ENCODE measurements at places on chromosomes 11 and 22.

DNA sequence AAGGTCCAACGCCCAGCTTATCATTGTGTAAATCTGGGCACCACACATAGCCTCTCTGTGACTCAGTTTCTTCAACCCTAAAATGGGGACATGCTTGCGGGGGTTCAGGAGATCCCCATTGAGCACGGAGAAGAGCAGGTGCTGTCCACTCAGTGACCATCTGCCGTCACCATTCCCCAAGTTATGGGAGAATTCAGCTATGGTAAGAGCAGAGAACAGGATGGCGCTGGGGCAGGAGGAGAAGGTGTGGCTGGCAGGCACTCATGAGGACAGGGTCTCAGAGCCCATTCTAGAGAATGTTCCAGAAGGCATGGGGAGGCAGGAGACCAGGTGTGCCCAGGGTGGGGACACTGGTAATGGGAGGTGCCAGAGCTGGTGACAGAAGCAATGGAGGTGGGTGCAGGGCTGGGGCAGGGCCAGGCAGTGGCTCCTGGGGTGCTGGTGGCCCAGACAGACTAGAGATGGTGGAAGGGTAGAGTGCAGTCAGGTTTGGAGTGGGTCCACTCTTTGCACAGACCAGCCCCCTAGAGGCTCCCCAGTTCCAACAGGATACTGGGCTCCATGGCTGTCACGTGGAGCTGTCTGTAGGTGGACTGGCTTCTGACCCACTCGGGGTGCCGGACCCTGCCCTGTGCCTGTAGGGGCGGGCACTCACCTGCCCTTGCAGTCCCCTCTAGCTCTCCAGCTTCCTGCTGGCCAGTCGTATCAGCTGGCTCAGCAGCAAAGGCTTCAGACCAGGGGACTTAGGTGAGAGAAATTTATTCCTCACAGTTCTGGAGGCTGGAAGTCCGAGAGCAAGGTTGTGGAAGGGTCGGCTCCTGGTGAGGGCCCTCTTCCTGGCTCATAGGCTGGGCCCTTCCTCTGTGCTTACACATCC, 84.7 kb downstream of the CDKN1C start:
- ATAC-seq: no peak

DNA sequence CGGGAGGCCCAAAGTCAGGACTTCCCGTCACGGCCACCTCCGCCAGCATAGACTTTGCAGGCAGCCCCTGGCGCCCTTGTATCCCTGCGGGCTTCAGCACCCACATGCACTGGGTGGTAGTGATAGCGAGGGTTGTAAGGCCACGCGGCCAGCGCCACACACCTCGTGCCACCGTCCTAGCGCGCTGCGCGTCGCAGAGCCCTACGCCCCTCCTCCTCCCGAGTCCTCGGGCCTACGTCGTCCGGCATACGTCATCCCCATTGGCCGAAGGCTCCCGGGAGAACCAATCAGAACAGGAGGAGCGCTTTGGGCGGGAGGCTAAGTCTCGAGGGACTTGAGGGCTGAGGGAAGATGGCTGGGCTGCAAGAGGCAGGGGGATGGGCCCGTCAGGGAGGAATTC, 1.3 kb upstream of the BTBD18 start:
- no peak for ATAC-seq

DNA sequence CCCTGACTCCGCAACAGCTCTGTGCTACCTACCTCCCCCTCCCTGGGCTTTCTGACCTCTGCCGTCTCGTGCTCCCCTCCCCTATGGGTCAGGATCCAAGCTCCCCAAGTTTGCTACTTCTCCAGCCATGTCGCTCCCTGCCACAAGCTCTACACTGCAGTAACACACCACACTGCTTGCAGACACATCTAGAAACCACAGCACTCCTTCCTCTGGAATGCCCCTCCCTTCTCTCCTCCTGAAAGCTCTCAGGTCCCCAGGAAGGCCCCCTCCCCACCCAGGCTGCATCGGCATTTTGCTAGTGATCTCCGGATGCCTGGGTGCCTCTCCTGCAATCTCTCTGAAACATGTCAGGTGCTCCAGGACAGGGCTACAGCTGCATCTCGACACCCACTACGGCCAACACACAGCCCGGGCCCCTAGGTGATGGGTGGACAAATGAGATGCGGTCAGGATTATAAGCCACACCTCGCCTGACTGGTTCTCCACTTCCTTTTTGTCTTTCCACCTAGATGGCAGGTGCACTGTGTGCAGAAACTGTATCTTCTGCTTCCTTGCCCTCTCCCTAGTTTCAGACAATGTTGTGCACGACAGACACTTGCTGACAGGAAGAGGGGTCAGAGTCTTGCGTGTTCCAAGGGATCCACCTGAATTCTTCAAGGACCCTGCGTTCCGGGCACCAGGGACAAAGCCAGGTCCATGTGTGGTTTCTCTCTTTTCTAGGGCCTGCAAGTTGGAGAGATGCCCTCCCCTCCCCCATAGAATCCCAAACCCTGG, 22.9 kb downstream of the RPUSD4 start:
- no peak for ATAC-seq

GRCh38 chr11:61539006-61539405, 30.5 kb downstream of the LRRC10B start:
- no peak for ATAC-seq

DNA sequence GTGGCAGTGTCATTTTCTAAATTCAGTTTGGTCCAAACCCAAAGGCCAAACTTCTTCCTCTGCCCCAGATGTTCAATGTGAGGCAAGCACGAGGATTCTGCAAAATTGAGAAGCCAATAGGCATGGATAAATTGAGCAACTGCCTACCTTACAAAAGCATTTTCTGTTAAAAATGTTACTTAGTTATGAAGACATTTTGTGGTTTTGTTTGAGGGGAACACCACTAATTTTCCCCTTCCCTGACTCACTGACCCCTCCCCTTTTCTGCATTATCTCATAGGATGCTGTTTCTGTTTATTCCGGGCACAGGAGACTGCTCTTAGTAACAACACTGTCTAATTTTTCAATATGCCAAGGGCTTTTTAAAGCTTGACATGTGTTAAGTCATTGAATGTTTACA, 462.8 kb downstream of the INSC start:
- ATAC-seq: no peak

DNA sequence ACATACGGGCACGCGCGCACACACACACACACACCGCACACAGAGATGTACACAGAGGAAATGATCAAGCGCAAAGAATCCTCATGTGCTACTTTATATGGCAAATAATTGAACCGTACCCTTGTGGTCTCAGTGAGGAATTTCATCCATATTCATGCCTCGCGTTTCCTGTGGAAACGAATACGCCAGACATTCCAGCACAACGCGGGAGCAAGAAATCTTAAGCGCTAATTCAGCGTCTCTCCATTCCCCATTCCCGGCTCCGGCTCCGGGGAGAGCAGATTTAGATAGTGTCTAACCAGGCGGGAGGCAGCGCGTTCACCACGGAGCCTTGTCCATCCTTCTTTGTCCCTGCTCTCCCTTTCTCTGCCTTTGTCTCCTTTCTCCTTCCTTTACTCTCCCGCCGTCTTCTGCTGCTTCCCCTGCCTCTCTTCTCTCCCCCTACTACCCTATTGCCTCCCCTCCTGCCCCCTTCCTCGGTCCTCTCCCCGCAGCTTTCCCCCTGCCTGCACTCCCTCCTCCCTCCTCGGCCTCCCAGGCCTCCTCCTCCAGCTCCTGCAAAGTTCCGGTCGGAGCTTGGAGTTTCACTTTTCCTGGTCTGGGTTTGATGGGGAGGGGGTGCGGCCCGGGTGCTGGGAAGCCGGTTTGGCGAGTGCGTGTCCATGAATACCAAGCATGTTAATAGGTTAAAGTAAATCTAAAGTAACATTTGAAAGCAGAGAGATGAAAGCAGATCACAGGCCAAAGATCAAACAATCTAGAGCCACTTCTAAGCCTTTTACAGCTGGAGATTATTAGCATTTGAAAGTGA, 579.3 kb downstream of the BUD13 start:
- ATAC-seq: no peak

- ATAC-seq: no peak
Observed at GRCh38 chr11:76592961-76593360, 77.6 kb downstream of the LRRC32 start.

- no peak for ATAC-seq
Observed at GRCh38 chr11:30358536-30358935, 35.6 kb downstream of the ARL14EP start.

DNA sequence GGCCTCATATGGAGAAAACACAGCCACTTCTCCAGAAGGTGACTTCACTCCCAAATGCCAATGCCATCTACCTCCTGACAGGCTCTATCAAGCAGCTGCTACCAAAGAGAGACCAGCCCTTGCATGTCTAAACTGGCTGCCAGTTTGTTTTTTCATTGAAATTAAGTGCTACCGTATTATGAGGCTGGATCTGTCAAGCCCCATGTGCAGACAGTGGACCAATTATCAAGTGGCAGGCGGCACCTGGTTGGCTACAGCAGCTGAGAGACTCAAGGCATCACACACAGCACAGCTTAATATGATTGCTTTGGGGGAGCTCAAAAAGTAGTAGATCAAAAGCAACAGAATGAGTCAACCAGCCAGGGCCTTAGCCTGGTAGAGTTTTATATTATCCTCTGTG, 1293.0 kb upstream of the TENM4 start:
- ATAC-seq: no peak

DNA sequence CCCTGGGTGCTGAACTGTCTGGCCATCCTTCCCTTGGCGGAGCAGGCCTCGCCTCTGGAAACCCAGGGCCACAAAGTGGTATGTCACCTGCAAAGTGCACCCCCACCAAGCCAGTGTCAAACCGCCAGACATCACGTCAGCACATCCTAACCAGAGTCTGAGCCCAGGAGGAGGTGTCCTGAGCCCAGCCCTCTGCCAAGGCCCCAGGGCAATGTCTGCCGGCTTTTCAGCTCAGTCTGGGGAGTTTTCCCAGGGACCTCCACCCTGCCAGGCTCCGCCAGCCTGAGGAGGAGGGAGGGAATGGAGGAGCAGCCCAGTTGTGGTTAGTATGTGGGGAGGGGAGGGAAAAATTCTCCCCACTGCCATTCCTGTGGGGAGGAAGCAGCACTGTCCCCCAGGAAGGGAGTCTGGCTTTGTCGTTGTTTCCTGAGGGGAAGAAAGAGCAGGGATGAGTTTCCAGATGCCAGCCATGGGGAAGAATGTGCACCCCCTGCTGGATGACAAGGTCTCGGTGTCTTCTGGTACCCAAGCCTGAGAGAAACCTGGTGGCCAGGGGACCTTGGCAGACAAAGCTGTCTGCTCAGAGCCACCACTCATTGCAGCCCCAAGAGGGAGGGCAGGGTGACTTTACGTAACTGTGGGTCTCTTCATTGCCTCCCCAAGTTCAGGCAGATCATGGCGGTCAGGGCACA, 81.4 kb upstream of the CD82 start:
- no peak for ATAC-seq

- no peak for ATAC-seq
Observed at GRCh38 chr11:3016861-3017260, 24.7 kb upstream of the NAP1L4 start.

GRCh38 chr22:39292031-39292462, 27.4 kb downstream of the RPL3 start:
- no peak for ATAC-seq

GRCh38 chr11:22702031-22702430, 35.6 kb downstream of the GAS2 start:
- no peak for ATAC-seq

DNA sequence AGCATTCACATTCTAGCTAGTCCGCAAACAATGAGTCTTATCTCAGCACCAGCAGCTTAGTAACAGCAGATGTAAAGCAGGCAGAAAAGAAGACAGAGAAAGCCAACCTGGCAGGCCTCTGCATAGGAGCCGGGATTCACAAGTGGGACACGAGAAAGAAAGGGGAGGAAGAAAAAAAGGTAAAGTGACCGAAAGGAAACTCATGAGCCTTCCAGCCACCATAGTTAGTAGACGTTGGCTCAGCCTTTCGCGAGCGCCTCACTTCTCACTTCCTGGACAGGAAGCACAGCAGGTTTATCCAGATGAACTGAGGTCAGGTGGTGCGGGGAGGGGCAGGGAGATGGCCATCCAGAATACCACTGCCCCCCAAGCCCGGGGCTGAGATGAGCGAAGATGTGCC, 19.7 kb upstream of the KAT5 start:
- ATAC-seq: no peak

DNA sequence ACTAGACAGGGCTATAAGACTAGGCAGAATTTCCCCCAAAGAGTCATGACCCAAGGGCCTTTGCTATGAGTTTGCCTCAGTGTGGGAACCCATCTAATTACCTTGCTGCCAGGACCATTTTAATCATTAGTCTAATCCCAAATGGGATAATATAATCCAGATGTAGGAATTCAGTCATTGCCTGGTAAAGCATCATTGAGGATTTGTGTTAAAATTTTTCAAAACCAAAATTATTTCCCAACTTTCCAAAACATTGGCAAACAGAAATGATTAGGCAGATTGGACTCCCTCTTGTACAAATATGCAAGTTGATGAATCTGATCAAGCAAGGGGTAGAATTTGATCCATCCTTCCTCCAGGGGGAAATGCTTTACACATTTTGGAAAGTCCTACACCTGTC, 16.2 kb upstream of the MMP13 start:
- ATAC-seq: no peak

DNA sequence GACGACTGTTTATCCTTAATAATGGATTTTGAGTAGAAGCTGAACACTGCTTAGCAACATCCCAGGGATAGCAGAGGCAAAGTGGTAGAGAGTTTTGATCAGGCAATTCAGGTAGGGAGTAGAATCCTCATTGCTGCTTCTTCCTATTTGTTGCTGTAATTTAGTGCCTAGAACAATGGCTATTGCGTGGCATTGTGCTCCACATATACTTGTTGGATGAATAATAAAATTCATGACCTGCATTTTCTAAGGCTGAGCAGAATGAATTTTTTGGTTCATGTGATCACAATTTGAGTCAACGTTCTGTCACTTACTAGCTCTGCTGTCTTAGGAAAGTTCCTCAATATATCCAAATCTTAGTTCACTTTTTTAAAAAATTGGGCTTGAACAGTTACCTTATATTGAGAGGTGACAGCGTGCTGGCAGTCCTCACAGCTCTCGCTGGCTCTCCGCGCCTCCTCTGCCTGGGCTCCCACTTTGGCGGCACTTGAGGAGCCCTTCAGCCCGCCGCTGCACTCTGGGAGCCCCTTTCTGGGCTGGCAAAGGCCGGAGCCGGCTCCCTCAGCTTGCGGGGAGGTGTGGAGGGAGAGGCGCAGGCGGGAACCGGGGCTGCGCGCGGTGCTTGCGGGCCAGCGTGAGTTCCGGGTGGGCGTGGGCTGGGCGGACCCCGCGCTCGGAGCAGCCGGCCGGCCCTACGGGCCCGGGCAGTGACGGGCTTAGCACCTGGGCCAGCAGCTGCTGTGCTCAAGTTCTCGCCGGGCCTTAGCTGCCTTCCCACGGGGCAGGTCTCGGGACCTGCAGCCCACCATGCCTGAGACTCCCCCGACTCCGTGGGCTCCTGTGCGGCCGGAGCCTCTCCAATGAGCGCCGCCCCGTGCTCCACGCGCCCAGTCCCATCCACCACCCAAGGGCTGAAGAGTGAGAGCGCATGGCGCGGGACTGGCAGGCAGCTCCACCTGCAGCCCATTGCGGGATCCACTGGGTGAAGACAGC, 350.6 kb downstream of the ETS1 start:
- ATAC-seq: no peak

GRCh38 chr11:34219941-34220370, 114.5 kb downstream of the NAT10 start:
- ATAC-seq: no peak

GRCh38 chr11:102622258-102622657, 2.9 kb downstream of the MMP20 start:
- no peak for ATAC-seq

GRCh38 chr11:64654958-64655541, 64.0 kb downstream of the SLC22A12 start:
- no peak for ATAC-seq

Measured in activated CD4-positive, CD25-positive, alpha-beta regulatory T cell treated with anti-CD3 and anti-CD28 coated beads, Interleukin-2, amount 50 U/mL, for 24 hours (primary cell).